ENCODE measurements at places on chromosomes 3 and 15.

GRCh38 chr3:157572559-157573270 lies 69.5 kb upstream of the VEPH1 start:
- DNase-seq = no peak

DNA sequence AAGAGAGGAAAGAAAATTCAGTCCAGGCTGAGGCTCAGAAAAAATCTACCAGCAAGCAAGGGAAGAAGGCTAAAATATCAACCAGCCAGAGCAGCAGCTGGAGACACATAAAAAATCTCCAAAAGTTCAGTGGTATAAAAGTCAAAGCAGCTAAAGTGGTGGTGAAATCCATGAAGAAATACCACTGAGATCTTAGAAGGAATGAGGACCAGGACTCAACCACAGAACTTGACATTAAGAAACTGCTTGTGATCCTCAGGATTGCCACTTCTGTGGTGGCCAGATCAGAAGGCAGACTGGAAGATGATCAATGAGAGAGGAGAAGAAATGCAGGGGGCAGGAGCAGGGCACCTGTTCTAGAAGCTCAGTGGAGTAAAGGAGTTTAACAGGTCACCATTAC lies 22.5 kb downstream of the CNTN3 start:
- DNase-seq = no peak

DNA sequence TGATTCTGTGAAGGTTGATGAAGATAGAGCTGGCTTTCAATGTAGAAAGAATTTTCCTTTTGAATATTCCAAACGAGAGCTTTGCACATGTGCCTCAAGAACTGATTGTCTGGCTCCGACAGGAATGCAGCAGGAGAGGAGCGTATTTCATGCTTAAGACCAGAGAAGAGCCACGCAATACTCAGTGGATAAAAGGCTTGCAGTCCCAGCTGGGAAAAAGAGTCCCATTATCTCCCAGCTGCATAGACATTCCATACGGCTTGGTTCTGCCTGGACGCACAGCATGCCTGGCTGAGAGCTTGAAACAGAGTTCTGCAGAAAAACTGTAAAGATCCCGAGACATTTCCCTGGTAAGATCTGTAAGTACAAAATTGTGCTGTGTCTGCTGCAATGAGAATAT lies at the start of gene CNTN6:
Gene CNTN6, plus strand, starts transcription at position 254 of the 400 bp plus-strand sequence. CDS start 54,985 bp downstream, outside the sequence.
- no peak for DNase-seq

- no peak for DNase-seq
Measured at GRCh38 chr3:49406571-49407565, 4.9 kb downstream of the RHOA start.

- DNase-seq = no peak
Measured at GRCh38 chr3:119494597-119494996, 3.8 kb upstream of the TIMMDC1 start.

- no peak for DNase-seq
Measured at GRCh38 chr3:117726776-117727175, 1017.2 kb downstream of the TUSC7 start.

- DNase-seq = no peak
Measured at GRCh38 chr3:112382543-112383160, 49.7 kb downstream of the CD200 start.

DNA sequence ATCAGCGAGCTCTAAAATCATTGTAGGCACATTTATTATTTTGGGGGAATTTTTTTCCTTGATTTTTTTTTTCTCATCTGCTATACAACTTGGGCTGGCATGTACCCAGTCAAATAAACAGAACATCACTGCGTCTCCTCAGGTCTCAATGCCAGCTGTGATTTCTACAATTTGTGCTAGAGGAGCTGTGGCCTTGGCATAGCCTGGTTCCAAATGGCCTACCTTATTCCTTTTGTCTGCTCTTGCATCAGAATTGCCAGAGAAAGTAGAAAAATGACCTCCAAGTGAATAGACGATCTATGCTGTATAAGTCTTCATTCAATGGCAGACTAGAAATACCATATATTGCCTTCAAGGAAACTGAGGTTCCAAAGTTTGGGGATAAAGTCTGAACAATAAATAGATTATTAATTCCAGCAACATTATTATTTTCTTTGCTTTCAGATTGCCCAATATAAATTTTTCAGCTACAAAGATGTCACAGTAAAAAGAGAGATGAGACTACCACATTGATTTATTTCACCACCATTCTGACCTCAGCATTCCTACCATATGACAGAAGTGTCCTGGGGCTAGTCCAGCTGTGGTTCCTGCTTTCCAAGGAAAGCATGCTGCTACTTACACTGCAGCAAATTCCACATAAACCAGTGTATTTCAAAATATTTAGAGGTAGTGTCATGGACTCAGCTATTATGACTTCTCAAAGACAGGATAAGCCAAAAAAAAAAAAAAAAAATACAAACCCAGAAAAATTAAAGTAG lies 493.9 kb upstream of the ZNF385D start:
- no peak for DNase-seq
